Nucleus accumbens (tissue), 56 donors: ENCODE measurements at places on chromosomes 1 and 21.

- DNase-seq = no peak
Observed at GRCh38 chr1:222392556-222392955, 155.3 kb downstream of the HHIPL2 start.

GRCh38 chr1:208880433-208881100 is 636.4 kb upstream of the PLXNA2 start:
- DNase-seq = no peak

- DNase-seq = no peak
Observed at GRCh38 chr1:193394336-193394735, 207.9 kb upstream of the B3GALT2 start.

GRCh38 chr1:154441241-154441888 is 36.2 kb downstream of the IL6R start:
- no peak for DNase-seq

GRCh38 chr1:163071405-163072255 is 2.5 kb downstream of the RGS4 start:
- DNase-seq = peak; percentile 59

DNA sequence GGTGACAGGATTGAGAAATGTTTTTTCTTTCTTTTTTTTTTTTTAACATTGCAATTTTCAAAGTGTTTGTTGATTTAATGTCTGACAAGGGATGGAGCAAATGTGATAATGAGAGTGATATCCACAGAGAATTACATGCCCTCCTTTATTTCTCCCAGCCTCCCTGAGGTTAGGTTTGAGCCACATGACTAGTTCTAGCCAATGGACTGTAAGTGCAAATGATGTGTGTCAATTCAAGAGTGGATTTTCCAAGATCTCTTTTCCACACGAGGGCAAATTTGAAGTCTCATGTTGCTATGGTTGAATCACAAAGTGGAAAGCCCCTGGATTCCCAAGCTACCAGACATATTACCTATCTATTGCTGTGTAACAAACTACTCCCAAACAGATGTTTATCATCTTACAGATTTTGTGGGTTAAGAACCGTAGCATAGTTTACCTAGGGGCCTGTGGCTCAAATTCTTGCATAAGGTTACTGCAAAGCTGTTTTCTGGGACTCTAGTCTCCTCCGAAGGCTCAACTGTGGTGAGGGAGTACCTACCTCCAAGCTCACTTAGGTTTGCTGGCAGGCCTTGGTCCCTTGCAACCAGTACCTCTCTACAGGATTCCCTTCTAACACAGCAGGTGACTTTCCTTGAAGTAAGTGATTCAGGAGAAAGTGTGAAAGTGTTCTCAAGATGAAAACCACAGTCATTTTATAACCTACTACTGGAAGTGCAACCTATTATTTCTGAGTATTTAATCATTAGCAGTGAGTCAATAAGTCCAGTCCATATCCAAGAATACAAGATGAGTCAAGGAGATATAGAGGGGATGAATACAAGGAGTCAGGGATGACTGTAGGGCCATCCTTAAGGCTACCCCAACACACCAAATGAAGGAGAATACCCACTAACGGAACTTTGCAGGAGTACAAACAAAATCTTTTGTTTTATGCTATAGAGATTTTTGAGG is 533.6 kb downstream of the PTPRC start:
- no peak for DNase-seq

GRCh38 chr1:115555446-115555845 is 86.3 kb upstream of the VANGL1 start:
- no peak for DNase-seq

- no peak for DNase-seq
Observed at GRCh38 chr1:89671775-89672488, 39.0 kb downstream of the LRRC8C start.

- DNase-seq = no peak
Observed at GRCh38 chr1:184340984-184341383, 45.8 kb upstream of the C1orf21 start.

DNA sequence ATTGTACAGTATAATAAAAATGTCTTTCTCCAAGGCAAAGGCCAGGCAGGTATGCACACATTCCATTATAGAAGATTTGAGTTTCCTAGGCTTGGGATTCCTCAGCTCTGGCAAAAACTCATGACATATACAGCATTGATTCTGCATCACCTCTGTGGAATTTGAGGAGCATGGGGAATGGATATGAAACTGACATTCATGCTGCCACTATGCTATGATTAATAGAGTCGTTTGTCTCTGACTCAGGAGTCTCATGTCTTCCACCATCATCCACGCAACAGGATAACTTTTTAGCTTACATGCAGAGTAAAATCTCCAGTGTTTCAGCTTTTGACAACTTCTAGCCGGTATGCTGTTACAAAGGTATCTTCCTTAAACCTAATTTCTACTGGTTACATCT is 49.8 kb upstream of the ADORA3 start:
- no peak for DNase-seq

DNA sequence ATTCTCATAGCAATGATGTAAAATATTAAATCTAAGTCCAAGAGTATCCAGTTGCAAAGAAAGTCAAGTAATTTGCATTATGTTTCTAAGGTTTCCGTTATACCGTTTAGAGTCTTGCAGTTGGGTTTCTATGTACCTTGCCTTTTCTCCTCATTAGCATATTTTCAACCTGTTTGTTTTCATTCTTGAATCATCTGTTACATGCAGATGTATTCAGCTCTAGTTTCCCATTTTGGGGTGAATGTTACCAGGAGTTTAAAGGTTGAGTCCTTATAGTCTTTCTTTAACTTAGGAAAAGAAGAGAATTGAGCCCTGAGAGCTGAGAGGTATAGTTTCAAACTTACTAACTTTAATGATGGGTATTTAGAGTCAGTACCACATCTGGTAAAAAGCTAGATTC is 139.9 kb downstream of the NFIA start:
- no peak for DNase-seq

- no peak for DNase-seq
Observed at GRCh38 chr1:201882665-201883132, 6.0 kb upstream of the SHISA4 start.

DNA sequence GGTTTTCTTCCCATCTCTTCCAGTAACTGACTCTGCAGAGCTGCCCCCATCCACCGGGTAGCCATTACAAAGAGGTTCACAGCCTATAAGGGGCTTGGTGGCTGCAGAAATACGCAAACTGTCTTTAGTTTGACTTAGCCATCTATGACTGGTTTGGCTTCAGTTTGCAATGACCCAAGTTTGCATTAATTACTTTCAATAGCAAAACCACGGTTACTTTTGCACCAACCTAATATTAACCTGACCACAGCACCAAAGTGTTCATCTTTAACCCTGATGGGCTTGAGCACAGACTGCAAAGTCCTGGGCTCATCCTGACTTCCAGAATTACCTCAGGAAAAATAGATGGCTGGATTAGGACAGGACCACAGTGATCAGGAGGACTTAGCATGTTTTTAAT is 2.2 kb upstream of the HAO2 start:
- DNase-seq = no peak

GRCh38 chr21:33514229-33514628 is 22.7 kb upstream of the DNAJC28 start:
- no peak for DNase-seq

DNA sequence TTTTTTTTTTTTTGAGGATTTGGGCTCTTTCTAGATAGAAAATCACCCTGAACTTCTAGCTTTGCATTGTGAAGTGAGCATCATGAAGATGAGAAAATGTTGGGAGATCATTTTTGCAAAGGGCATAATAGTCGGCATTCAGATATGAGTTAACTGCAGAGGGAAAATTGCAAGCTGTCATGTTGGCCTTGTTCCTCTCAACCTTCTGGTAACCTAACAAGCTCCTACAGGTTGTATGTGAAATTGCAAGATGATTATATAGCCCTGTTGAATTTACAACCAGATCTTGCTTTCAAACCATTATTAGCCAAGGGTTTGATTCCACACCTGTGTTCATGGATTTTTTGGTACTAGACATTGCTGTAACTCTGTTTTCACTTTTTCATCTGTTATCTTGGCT is 2.2 kb downstream of the ELOA start:
- no peak for DNase-seq

DNA sequence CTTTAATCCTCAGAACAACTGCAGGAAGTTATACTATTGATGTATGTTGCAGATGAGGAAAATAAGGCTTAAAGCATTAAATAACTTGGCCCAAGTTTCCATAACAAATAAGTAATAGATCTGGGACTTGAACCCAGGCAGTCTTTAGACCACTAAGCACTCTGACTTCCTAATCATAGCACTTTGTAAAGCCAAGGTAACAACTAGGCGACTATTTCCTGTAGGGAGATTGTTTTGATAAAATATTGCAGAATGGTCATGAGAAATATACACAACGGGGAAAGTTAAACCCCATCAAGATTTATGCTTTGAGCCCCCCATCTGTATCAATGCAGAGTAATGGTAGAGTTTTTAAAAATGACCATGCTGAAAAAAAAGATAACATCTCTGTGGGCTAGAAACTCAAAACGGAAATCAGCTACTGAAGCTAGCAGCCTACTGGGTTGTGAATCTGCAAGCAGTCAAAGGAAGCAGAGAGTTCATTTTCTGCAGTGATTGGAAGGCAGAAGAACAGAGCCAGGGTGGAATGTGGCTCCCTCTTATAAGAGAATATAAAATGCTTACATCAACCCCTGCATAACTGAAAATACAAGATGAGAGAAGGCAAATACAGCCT is 111.2 kb upstream of the OLIG2 start:
- DNase-seq = no peak

DNA sequence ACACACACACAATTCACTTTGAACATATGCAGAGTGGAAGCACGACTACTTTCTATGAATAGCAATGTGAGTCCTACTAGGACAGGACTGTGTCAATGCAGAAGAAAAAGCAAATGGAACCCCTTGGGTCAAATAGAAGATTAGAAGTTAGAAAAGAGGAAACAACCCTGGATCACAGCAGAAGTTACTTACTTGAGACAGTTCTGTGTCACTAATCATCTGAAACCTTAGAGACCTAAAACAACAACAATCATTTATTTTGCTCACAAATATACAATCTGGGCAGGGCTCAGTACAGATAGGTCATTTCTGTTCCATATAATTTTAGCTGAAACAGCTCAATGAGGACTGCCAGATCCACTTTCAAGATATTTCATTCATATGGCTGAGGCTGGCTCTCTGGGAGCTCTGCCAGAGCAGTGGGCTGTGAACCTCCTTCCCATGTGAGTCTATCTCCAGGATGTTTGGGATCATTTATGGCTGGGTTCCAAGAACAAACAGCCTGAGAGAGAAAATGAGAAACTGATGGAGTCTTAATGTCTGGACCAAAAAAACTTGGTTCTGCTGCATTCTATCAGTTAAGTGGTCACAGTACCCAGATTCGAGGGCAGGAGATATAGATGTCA is 42.5 kb upstream of the IL10 start:
- no peak for DNase-seq

DNA sequence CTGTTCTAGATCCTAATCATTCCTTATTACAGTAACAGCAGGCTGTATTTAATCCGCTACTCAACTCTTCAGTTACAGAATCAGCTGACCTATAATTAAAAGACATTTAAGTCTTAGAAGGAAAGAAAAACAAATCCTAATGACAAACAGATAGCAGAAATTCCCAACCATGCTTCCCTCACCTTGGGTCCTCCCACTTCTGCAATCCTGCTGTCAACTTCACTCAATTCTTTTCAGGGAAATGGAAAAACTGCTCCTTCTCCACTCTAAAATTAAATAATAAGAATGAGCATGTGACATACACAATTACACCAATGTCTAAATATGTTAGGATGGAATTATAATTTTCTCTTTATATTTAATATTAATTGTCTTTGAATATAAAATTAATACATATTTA is 182.6 kb upstream of the LYPLAL1 start:
- DNase-seq = no peak

DNA sequence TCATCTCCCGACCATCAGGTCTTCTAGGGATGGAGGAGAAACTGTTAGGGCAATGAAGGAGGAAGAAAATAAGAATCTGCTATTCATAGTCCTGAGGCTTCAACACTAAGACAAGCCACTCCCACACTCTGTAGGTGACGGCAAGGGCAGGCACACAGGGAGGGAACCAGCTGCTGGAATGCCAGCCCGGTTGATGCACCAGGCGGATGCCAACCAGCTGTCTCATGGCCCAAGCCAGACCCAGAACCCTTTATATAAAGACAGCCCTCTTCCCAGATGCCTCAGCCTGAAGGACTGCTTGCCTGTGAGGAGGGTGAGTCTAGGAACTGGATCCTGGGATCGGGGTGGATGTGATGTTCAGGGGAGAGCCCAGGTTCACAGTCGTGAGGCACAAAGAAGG is at the start of gene KPRP:
TSS of gene KPRP (plus strand) at position 279 of the 400 bp plus-strand sequence. CDS start 1,564 bp downstream, outside the sequence.
- peak; percentile 41 for DNase-seq

DNA sequence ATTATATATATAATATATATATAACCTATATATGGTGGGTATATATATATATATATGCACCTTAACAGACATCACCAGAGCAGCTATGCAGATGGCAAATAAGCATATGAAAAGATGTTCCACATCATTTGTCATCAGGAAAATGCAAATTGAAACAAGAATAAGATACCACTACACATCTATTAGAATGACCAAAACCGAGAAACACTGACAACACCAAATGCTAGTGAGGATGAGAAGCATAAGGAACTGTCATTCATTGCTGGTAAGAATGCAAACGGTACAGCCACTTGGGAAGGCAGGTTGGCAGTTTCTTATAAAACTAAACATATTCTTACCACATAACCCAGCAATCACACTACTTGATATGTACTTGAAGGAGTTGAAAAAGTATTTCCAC is 219.8 kb upstream of the PRMT6 start:
- no peak for DNase-seq

- no peak for DNase-seq
Observed at GRCh38 chr1:12031039-12031980, 12.0 kb downstream of the MIIP start.
